Foreskin keratinocyte (primary cell): ENCODE measurements at places on chromosomes 6 and 20.

DNA sequence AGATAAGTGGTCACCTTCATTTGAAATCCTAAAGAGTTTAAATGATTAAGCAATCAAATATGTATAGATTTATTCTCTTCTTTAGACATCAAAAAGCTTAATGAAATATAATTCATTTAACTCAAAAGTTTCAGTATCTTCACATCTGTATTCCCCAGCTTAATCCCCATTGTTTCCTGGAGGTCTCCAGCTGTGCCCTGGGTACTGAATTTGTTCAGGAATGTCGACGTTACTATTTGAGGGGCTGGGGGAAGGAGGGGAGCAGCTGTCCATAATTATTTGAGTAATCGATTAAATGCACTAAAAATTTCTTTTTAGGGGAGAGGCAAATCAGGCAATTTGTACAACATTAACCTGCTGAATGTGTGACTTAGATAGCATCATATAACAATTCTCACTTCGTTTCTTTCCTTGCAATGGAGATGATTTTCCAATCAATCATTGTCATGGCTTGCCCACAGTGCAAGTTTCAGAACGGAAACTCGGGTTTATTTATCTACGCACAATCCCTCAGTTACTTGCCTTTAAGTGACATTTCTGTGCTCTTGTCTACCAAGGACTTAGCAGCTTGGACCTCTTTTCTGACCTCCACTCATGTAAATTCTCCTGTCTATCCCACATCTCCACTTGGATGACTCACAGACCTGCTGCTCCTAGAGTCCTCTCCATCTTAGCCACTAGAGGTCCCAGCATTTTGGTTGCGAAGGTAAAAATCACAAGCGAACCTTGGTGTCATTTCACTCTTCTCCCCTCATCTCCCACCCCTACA is 3.9 kb downstream of the DOK5 start:
- no peak for DNase-seq

DNA sequence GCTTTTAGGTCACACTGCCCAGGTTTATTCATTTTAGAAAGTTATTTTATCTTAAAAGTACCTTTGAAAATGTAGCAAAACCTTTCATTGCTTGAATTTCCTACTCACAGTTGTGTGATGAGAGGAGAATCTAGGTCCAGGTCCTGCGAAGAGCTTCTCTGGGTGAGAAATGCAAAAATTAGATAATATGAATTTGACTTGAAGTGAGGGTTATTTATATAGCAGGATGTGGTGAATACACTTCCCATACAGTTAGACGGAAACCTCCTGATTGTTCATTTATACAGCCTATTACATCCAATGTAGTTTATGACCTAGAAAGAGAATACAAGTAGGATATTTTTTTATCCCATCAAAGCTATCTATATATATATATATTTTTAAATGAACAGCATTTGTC is 30.5 kb downstream of the CDKAL1 start:
- DNase-seq = no peak

GRCh38 chr6:1263850-1264377 is 48.0 kb upstream of the FOXQ1 start:
- DNase-seq = no peak

- DNase-seq = no peak
Measured at GRCh38 chr20:11700831-11701230, 216.9 kb upstream of the BTBD3 start.

DNA sequence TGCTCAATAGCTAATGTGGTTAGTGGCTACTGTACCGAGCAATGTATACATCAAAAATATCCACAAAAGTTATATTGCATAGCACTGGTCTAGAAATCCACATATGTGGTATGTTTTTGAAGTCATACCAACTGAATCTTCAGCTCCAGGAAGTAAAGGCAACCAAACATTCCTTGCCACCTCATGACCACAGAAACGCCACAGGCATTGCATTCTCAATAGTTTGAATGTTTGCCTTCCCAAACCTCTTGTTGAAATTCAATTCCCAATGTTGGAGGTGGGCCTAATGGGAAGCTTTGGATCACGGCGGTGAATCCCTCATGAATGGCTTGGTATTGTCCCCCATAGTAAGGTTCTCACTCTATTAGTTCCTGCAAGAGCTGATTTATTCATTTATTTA is 18.2 kb upstream of the ZNF391 start:
- no peak for DNase-seq

- DNase-seq = no peak
Measured at GRCh38 chr6:110674096-110674495, 141.2 kb downstream of the CDK19 start.

GRCh38 chr6:3088968-3089367 is 20.7 kb downstream of the RIPK1 start:
- DNase-seq = no peak

DNA sequence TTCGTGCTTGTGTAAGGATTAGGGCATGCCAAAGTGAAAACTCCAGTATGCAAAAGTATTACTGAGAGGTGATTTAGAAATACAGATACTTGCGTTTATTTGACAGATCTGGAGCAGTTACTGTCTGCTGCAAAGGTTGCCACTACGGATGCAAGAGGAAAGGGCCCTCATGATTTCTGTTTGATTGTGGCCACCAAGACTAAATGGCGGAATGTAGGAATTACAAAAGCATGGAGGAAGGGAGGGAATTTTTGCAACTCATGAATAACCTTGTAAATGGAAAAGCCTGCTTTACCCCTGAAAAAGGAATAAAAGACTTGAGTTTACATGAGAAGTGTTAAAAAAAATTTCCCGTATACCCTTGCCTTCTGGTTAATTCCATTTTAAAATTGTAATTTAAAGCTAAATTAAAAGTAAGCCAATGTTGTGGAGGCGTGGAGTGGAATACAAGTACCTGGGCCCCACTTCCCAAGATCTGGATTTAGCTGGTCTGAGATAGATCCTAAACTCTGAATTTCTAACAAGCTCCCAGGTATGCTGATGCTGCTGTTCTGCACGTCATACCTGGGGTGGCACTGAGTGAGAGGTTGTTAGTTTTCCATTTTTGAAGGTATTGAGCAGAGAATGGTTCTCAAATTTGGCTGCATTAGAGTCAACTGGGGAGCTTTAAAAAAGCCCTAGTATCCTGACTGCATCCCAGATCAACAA is 56.6 kb upstream of the NKX2-2 start:
- no peak for DNase-seq

DNA sequence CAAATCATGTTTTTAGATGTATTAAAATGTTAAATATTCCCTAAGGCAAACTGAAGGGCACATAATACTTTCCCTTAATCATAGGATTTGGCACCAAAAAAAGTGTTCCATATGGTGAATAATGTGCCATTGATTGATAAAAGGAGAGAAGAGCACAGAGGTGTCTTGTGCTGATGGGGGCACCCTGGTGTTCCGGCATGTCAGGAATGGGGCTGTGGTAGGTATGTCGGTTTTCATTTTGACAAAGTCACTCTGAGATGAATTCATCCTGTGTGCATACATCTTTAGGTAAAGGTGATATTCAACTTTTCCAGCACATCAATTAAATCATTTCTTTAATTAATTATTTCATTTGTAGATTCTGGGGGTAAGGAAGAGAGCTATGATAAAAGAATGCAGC is 36.8 kb downstream of the CENPW start:
- DNase-seq = no peak

GRCh38 chr6:156992020-156992804 is 215.0 kb downstream of the ARID1B start:
- DNase-seq = no peak

GRCh38 chr6:146950351-146950835 is 253.8 kb upstream of the STXBP5 start:
- peak; percentile 10 for DNase-seq

GRCh38 chr6:166221040-166221439 is 53.4 kb upstream of the TBXT start:
- DNase-seq = no peak

DNA sequence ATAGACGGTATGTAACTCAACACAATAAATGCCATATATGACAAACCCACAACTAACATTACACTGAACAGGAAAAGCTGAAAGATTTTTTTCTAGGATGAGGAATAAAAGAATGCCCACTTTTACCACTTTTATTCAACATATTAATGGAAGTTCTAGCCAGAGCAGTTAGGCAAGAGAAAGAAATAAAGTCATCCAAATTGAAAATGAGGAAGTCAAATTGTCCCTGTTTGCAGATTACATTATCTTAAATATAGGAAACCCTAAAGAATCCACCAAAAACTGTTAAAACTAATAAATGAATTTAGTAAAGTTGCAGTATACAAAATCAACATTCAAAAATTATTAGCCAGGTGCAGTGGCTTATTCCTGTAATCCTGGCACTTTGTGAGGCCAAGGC is 24.6 kb upstream of the ADGB start:
- no peak for DNase-seq

DNA sequence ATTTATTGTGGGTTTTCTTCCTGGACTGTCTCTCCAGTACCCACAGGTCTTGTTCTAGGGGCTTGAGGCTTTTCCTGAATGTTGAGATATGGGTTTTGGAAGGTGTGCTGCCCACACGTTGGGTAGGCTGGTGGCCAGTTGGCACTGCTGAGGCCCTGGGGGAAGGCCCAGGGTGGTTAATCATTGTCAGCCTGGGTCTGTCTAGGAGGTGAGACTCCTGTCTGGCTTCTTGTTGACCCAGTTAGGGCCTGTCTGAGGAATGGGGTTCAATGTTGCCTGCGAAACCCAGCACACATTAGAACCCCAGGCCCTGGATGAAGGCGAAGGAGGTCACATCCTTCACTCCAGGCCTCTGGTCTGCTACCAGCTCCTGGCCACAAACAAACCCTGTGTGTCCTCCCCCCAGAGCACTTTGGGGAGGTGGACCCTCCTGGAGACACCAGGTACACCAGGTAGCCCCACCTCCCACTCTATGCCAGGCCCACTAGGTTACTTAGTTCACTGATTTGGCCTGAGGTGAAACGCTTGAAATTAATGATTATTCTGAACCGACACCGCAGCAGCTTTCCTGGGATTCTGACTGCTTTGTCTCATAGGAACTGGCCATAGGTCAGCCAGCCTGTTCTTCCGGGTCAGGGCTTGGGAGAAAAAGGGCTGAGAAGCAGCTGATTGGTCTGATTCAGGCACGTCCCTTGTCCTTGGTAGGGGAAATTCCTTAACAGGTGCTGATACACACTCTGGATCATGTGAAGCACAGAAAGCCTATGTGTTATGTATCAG is 15.2 kb downstream of the DNMT3B start:
- DNase-seq = no peak

- DNase-seq = no peak
Measured at GRCh38 chr20:19889011-19889953, 127.9 kb upstream of the NAA20 start.

GRCh38 chr6:41075651-41076626 is 3.2 kb downstream of the NFYA start:
- DNase-seq = no peak

GRCh38 chr6:121925534-121926255 is 473.8 kb upstream of the HSF2 start:
- no peak for DNase-seq

- no peak for DNase-seq
Measured at GRCh38 chr6:150890346-150890745, 24.8 kb downstream of the MTHFD1L start.

DNA sequence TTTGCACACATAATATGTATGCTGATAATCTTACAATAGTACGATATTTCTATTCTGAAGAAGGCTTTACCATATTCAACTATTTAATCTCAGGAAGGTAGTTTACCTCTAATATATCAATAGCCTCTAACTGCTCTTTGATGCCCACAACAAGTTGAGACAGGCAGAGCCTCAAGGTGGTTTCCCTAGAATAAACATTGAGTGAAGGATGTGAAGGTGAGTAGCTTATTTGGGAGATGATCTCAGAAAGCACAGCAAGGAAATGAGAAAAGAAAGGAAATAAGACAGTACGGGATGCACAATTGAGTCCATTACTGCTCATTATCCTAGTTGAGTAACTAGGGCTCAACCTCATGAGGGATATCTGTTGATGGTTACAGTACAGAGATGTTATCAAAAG is 638.4 kb downstream of the MAFB start:
- peak; percentile 79 for DNase-seq

DNA sequence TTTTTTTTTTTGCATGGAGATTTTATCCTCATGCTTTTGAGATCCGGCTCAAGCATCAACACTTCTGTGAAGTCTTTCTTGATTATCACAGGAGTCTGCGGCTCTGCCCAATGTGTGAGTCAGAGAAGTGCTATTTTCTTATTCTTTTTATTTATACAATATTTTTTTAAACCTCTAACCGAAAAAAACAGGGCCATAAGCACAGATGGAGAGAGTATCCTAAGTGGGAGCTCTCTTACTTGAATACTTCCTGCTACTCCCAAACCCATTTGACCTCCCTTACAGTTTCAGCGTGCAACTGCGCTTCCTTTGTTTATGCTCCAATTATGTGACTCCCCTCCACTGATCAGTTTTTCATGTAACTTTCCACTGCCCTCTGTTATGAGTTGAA is 8.7 kb upstream of the ATXN1 start:
- DNase-seq = no peak

GRCh38 chr20:50346374-50347283 is 156.0 kb downstream of the CEBPB start:
- DNase-seq = peak; percentile 32

DNA sequence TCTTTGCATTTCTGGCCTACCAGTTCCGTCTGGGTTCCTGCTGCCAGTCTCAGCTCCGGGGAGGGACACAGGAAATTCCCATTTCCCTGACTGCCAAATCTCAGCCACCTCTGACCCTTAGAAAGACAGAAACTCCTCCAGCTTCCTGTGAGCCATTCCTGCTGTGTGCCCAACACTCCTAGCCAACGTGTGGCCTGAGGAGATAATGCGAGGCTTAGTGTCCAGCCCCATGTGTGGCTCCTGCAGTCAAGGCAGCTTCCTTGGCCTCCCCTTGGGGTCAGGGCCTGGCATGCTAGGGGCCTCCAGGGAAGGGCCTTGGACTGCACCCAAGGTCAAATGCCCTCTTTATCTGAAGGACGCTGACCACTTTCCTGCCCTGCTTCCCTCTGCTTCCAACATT is 45.1 kb downstream of the MAFB start:
- no peak for DNase-seq

- no peak for DNase-seq
Measured at GRCh38 chr6:36958775-36959554, 4.4 kb downstream of the PI16 start.

GRCh38 chr20:63025534-63026331 is 19.0 kb upstream of the BHLHE23 start:
- DNase-seq = no peak

- no peak for DNase-seq
Measured at GRCh38 chr6:107786709-107787588, 37.2 kb downstream of the SCML4 start.

DNA sequence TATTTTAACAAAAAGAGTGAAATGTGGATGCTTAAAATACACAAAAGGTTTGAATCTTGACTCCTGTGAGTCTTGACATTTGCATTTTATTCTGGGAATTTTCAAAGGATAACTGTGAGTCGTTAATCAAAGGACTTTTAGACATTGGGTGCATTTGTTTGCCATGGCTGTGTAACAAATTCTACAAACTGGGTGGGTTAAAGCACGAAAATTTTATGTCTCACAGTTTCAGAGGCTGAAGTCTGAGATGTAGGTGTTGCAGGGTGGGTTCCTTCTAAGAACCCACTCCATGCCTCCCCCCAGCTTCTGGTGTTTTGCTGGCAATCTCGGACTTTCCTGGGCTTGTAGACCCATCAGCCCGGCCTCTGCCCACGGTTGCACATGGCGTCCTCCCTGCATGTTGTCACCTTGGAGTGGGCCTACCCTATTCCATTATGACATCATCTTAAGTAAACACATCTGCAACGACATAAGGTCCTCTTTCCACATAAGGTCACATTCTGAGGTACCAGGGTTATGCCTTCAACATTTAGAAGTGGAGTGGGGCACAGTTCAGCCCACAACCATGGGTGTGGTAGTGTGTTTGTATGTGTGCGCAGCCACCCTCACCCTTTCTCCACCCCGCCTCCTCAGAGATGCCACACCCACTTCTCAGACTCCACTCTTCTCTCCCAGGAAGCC is 113.1 kb downstream of the FOXA2 start:
- DNase-seq = no peak

GRCh38 chr6:149614337-149614736 is 34.2 kb downstream of the KATNA1 start:
- DNase-seq = peak; percentile 63
